ENCODE measurements at places on chromosomes 1 and 21.

- DNase-seq: no peak
Observed at GRCh38 chr21:41234569-41234968, 66.6 kb downstream of the BACE2 start.

DNA sequence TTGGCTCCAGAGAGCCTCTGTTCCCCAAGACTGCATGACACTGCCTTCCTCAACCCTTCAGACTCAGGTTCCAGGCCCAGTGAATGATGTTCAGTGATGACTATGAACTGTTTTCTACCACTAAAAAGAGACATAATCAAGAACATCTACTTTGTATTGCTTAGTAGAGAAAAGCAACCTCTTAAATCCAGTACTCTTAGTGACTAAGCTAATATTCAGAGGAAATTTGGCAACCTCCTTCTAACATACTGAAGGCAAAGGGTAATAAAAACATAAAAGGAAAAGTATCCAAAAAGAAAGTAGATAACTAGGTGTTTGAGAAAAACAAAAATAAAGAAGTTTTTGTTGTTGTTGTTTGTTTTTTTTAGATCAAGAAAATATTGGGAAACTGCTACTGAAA is 153.3 kb upstream of the RUNX1 start:
- no peak for DNase-seq

- DNase-seq: no peak
Observed at GRCh38 chr1:36341626-36342320, 18.3 kb upstream of the EVA1B start.

DNA sequence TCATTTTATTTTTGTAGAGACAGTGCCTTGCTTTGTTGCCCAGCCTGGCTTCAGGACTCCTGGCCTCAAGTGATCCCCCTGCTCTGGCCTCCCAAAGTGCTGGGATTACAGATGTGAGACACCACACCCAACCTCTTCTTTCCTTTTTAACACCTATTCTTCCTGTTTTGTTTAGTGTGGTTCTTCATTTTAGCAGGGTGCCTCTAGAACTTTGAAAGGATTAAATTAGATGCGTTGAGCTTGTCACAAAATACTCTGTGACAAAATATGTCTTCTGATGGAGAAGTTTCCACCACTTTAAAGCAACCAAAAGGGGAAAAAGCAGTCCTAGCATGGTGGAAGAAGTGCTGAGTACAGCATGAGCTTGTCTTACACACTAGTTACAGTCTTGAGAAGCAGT is 42.0 kb downstream of the CDC14A start:
- no peak for DNase-seq

DNA sequence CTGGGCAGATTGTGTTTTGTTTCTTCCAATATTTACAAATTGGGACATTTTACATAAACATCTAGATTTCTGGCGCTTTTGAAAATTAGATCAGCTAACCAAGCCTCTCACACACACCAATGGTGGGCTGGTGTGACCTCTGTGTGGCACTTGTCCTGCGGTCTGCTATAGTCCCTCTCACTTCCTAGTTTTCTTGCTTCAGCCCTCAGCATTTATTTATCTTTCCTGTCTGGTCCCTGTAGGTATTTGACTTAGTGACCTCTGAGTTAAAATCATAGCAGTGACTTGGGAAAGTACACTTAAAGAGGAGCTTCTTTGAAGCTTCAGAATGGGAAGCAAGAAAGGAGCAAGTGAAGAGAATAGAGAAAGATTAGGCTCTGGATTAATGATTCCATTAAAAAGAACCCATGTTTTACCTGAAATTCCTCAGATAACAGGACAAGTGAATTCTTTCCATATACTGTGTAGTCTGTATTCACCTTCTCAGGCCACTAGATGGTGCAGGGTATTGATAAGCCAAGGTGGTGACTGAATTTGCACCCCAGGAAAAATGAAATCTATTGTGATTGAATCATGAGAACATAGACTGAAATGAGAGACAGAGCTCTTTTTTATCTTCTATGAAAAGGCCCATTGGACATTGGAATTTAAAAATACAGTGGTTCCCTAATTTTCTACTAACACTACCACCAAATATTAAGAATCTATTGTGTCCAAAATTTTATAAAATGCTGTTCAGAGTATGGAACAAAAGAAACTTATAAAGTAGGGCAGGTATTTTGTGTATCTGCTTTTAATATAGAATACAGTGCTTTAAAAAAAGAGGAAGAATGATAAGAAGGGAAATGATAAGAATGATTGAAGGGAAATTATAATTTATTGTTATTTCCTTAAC is 7.1 kb upstream of the DIPK1A start:
- DNase-seq: peak; percentile 28

- DNase-seq: no peak
Observed at GRCh38 chr1:85992791-85993190, 163.8 kb downstream of the COL24A1 start.

GRCh38 chr1:245377854-245378253 is 223.1 kb downstream of the KIF26B start:
- no peak for DNase-seq

All from suppressor macrophage treated with lipopolysaccharide for 1 hour (primary cell).